ENCODE measurements at places on chromosomes 1 and 21.

DNA sequence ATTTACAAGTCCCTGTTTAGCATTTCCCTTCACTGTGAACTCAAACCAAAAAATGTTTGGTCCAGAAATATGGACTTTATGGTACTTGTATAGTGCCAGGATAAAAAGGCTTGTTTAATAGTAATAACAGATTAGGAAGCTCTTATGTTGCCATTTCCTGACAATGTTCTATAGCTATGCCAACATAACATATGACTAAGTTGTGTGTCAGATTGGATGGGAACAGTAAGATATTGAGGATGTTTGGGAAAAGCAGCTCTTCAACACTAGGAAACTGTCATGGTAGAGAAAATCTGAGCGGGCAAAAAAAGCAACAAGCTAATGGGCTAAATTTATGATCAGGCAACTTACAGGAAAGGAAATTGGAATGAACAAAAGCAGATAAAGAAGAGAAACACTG is 287.1 kb upstream of the ADGRL4 start:
- no peak for DNase-seq

DNA sequence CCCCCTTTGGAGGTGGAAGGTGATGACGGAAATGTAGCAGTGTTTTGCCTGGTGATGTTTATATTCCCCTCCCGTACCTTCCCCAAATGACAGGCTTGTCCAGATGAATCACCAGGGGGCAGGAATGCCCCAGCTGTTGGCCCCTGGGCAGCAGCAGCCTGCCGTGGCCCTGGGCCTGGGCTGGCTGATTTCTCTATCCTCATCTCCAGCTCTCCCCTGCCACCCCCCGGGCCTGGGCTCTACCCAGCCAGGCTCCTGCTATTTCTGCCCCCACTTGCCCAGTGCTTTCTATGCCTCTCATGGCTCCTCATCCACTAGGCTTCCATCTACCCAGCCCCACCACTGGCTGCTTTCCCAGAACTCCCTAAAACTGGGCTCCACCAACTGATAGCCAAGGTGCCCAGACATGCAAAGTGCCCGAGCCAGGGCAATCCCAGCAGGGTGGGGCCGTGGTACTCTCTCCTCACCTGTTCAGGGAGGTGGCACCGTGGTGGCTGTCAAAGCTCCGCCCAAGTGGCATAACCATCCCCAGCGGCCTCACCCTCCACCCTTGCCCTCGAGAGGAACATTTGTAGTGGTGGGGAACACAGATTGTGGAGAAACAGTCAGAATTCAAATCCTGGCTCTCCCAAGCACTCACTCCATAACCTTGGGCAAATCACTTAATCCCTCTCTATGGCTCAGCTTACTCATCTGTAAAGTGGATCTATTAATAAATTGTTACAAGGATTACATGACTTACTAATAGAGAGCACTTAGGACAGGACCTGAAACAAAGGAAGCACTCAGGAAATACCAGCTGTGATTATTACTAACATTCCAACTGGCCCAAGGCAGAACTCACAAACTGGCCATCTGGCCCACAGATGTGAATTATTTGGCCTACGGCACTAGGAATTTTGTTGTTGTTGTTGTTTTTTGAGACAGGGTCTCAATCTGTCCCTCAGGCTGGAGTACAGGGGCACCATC is 12.8 kb upstream of the ECE1 start:
- DNase-seq = peak; percentile 29

DNA sequence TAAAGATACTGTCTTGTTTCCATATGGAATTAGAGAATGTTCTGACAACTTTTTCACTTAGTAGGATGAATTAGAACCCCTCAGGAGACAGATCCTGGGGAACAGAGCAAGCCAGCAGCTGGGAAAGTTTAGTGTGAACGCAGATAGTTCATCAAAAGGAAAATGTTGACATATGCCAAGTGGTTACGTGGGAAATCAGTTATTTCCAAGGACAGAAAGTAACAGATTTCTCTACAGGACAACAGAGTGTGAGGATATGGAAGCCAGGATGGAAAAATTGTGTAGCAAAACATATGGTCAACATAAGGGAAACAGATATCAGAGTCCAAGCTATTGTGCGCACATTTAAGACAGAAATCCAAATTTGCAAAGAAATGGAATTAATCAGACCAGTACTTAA is 419.5 kb downstream of the LRRIQ3 start:
- no peak for DNase-seq

DNA sequence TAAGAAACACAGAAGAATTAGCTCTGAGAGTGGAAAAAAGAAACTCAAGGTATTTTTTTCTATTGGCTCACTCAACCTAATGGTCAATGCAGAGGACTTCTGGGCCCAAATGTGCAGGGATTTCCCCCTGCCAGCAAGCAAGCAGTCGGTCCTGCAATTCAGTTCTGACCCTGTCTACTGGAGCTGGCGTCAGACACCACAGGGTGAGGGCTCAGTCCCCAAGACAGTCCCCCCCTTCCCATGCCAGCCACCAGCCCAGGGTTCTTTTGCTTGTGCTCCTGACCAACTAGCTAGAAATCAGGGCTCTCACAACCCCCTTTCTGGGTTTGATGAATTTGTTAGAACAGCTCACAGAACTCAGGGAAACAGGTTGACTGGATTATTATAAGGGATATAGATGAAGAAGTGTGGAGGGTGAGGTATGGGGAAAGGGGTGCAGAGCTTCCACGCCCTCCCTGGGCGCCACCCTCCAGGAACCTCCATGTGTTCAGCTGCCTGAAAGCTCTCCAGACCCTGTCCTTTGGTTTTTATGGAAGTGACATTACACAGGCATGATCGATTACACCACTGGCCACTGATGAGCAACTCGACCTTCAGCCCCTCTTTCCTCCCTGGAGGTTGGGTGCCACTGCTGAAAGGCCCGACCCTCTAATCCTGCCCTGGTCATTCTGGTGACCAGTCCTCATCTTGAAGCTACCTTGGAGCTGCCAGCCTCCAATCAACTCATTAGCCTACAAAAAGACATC is 22.5 kb upstream of the PWP2 start:
- DNase-seq = no peak

GRCh38 chr1:116111524-116112021 is 374 bp downstream of the MAB21L3 start:
- no peak for DNase-seq

DNA sequence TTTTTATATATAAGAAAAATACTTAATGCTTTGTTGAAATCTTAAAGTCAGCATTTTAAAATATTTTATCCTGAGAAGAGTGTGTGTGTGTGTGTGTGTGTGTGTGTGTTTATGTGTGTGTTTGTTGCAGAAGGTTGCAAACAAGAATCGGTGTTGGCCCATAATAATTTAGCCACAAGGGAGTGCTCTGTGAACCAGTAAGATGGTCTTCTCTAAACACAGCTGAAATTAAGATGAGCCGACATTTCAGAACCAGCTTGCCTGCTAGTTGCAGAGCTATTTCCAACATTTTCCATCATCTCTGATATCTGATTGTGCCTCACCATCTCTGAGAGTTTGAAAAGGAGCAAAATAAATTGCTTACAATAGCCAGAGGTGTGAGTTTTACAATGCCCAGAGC is 158.8 kb upstream of the SGIP1 start:
- no peak for DNase-seq

DNA sequence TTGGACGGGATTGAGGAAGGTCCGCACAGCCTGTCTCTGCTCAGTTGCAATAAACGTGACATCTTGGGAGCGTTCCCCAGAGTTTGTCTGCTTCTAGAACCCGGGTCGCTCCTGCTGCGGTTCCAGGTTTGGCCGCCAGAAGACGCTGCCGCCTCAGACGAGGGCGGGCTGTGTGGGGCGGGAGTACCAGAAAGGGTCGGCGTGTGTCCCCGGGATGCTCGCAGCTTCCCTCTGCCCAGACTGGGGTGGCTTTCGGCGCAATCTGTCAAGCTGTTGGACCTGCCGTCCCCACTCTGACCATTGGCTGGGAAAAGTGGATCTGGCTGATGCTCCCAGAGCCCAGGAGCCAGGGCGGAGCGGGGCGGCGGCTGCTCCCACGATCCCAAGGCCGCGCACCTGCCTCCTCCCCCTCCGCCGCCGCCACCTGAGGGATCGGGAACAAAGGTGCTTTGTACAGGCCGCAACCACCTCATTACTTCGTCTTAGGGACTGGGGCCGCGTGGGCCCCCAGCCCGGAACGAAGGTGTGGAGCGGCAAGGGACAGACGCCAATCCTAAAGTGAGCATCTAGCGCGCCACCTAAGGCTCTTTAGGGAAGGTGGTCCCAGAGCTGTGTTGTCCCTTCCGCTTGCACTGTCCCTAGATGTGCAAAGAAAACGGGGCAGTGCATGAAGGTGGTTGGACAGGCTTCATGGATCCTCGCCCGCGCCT is 683 bp upstream of the EFNA4 start:
- peak; percentile 72 for DNase-seq

DNA sequence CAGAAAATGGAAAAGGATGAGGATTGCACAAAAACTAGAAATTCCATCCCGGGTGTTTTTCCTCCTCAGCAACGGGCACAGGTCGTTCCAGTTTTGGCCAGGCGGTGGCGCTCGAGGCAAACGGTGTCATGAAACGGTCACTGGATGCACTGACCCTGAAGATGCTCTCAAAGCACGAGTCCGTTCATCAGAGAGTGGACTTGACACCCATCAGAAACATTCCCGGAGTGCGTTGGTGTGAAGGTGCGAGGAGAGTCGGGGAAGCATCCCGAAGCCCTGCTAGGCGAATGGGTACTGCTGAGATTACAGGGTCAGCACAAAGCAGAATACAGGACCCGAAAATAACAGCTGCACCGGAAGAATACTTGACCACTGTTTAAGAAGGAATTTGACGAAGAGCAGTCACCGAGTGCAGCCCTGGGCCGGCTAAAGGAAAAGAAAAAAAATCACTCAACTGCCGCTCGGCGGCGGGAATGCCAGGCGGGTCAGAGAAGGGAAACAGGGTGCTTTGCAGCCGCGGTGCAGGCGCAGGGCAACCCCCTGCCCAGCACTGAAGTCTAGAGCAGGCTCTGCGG is 71.7 kb upstream of the ETS2 start:
- DNase-seq = peak; percentile 74

GRCh38 chr1:33072707-33073106 is 8.2 kb upstream of the AZIN2 start:
- DNase-seq = no peak
